ENCODE measurements at places on chromosomes 6 and 20. TPM values are rescaled to one million over a fixed set of nuclear protein-coding genes. Genes with fewer than 3 reads are reported as not detected.

GRCh38 chr6:43800746-43801494 lies 30.9 kb downstream of the VEGFA start:
- no peaks in the 10 kb centered on the region for H3K36me3 ChIP-seq
- peaks cover 4% of the 10 kb centered on the region for H3K27me3 ChIP-seq
- H3K27ac ChIP-seq, result no peak overlapping the region
- no peak overlapping the region for H3K4me3 ChIP-seq
- peaks cover 6% of the 10 kb centered on the region for H3K4me1 ChIP-seq

GRCh38 chr20:5260889-5261288 lies 55.9 kb downstream of the PROKR2 start:
- no peaks in the 10 kb centered on the region for H3K4me1 ChIP-seq
- no peaks in the 10 kb centered on the region for H3K36me3 ChIP-seq
- no peak overlapping the region for H3K27ac ChIP-seq
- no peak for DNase-seq
- peaks cover 20% of the 10 kb centered on the region for H3K27me3 ChIP-seq
- no peak overlapping the region for H3K4me3 ChIP-seq

GRCh38 chr6:111468329-111469012 lies 14.5 kb downstream of the REV3L start:
- no peaks in the 10 kb centered on the region for H3K27me3 ChIP-seq
- no peaks in the 10 kb centered on the region for H3K36me3 ChIP-seq
- no peak overlapping the region for H3K4me3 ChIP-seq
- H3K4me1 ChIP-seq, result peaks cover 61% of the 10 kb centered on the region
- peak overlapping the region; percentile 80 for H3K27ac ChIP-seq

- H3K36me3 ChIP-seq, result no peaks in the 10 kb centered on the region
- DNase-seq, result no peak
- no peak overlapping the region for H3K4me3 ChIP-seq
- H3K27me3 ChIP-seq, result peaks cover 8% of the 10 kb centered on the region
- H3K27ac ChIP-seq, result no peak overlapping the region
Observed at GRCh38 chr6:53133961-53134360, 14.7 kb downstream of the GCM1 start.

DNA sequence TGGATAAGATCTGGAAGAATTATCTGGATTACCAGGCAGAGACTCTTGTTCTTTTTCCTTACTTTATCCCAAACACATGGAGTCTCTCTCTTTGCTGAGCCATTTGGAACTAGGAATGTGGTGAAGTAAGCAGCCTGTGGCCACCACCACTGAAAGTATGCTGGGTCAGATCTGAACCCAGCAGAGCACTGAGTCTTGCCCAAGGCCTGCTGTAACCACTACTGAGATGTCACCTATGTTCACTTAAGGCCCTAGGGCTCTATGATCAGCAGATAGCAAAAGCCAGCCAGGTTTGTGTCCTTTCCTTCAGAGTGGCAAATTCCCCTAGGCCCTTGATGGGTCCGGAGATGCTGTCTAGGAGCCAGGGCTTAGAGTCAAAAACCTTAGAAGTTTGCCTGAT lies 103.3 kb upstream of the PLN start:
- no peak for DNase-seq
- H3K36me3 ChIP-seq, result peaks cover 44% of the 10 kb centered on the region
- H3K4me1 ChIP-seq, result no peaks in the 10 kb centered on the region
- H3K4me3 ChIP-seq, result no peak overlapping the region
- no peaks in the 10 kb centered on the region for H3K27me3 ChIP-seq

The MAP7 gene
- 0.77 TPM for total RNA-seq

DNA sequence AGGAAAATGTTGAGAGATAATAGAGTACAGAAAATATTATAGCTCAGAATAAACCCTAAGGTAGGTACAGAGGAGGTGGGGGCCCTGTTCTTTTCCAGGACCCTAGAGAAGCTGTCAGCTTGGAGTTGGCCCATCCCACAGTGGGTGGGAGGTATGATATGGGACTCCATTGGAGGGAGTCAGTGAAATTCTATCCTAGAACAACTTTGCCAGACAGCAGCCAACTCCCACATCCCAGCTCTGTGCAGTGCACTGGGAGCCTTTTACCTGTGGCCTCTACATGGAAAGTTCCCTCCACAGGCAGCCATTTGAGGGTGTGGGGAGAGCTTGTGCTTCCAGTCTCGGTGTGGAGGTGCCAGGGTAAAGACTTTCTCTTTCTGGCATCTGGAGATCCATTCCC lies 36.8 kb upstream of the CLIC5 start:
- no peak overlapping the region for H3K4me3 ChIP-seq
- peaks cover 18% of the 10 kb centered on the region for H3K4me1 ChIP-seq
- no peaks in the 10 kb centered on the region for H3K27me3 ChIP-seq

DNA sequence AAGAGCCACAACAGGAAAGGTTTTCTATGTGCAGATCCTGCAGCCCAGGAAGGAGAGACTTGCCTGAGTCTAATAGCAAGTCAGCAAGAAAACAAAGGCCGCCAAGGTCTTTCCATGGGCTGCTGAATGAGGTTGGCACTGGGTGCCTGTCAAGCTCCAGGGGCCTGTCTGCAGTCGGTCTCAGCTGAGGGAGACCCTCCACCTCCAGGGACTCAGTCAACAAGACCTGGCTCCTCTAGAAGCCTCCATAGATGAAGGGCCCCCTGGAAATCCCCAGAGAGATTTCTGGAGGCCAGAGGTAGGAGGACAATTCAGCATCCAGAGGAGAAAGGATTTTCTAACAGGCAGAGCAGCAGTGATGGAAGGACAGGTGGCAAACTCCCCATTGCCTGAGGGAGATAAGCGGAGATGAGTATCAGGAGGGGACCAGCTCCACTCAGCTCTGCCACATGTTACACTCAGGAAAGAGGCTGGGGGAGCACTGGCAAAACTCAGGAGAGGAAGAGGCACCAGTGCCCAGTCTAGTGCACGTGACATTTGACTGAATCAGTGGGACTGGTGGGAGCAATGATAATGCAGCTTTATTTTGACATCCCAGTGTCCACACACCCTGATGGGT lies 33.5 kb upstream of the FKBP1A start:
- no peak overlapping the region for H3K27ac ChIP-seq
- peaks cover 3% of the 10 kb centered on the region for H3K4me1 ChIP-seq
- no peaks in the 10 kb centered on the region for H3K36me3 ChIP-seq
- DNase-seq, result no peak
- no peaks in the 10 kb centered on the region for H3K27me3 ChIP-seq
- H3K4me3 ChIP-seq, result no peak overlapping the region

The PIM1 gene
- 11.3 TPM for total RNA-seq

GRCh38 chr20:36497856-36498255 lies 43.5 kb upstream of the MYL9 start:
- no peak for DNase-seq
- H3K4me3 ChIP-seq, result no peak overlapping the region
- H3K27me3 ChIP-seq, result no peaks in the 10 kb centered on the region
- H3K4me1 ChIP-seq, result peaks cover 48% of the 10 kb centered on the region
- H3K27ac ChIP-seq, result peak overlapping the region; percentile 61

DNA sequence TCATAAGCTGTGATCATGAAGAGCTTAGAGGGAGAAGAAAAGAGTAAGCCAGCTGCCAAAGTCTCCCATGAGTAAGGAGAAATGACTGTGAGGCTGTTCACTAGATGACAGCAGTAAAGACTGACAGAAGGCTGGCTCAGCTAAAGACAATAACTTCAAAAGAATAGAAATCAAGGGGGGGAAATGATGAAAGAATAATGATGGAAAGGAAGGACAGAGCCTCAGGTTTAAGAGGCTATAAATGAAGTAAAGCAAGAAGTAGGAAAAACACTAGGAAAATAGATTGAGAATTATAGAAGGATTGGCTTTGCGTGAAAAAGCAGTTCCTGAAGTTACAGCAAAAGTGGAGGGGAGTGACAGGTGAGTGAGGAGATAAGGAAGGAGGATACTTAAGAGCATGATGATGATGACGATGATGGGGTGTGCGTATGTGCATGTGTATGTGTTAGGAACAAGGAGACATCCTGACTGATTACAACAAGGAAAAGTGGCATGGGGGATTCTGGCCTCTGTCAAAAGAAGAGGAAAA lies 48.2 kb downstream of the HBS1L start:
- H3K4me3 ChIP-seq, result no peak overlapping the region
- no peak for DNase-seq
- H3K4me1 ChIP-seq, result no peaks in the 10 kb centered on the region
- no peak overlapping the region for H3K27ac ChIP-seq
- H3K27me3 ChIP-seq, result no peaks in the 10 kb centered on the region

DNA sequence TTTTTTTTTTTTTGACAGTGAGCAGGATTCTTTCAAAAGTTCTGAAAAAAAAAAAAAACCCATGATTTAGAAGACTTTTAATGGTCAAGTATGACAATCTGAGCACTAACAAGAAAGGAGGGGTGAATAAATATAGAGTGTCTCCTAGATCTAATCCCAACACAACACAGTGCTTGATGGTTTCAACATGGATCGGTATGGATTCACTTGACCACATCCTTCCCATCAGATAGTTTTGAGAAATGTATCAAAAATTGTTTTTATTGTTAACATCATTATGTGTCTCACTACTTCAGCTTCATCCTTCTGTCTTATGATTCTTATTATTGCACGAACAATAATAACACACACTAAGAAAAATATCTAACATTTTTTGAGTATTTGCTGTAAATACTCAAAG lies 21.0 kb downstream of the KIF13A start:
- H3K4me3 ChIP-seq, result no peak overlapping the region
- DNase-seq, result no peak
- H3K27me3 ChIP-seq, result no peaks in the 10 kb centered on the region
- H3K36me3 ChIP-seq, result no peaks in the 10 kb centered on the region

GRCh38 chr20:62828511-62829230 lies 11.8 kb downstream of the COL9A3 start:
- no peak overlapping the region for H3K27ac ChIP-seq
- H3K27me3 ChIP-seq, result no peaks in the 10 kb centered on the region
- H3K4me1 ChIP-seq, result peaks cover 24% of the 10 kb centered on the region

- H3K36me3 ChIP-seq, result no peaks in the 10 kb centered on the region
- no peak overlapping the region for H3K27ac ChIP-seq
- H3K4me1 ChIP-seq, result no peaks in the 10 kb centered on the region
Observed at GRCh38 chr6:8844968-8845367, 409.6 kb upstream of the SLC35B3 start.

DNA sequence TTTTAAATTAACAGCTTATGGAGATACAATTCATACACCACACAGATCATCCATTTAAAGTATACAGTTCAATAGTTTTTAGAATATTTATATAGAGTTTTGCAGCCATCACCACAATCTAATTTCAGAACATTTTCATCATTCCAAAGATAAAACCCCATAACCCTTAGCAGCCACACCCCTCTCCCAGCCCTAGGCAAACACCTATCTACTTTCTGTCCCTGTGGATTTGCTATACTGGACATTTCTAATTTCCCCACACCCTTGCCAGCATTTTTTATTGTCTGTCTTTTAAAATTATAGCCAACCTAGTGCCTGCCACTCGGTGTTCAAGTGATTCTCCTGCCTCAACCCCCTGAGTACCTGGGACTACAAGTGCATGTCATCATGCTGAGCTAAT lies 23.0 kb upstream of the AKAP7 start:
- H3K4me3 ChIP-seq, result no peak overlapping the region
- DNase-seq, result no peak
- peaks cover 14% of the 10 kb centered on the region for H3K4me1 ChIP-seq
- no peak overlapping the region for H3K27ac ChIP-seq
- H3K27me3 ChIP-seq, result no peaks in the 10 kb centered on the region
- H3K36me3 ChIP-seq, result no peaks in the 10 kb centered on the region

- H3K36me3 ChIP-seq, result peaks cover 16% of the 10 kb centered on the region
- DNase-seq, result no peak
- H3K4me3 ChIP-seq, result peak overlapping the region; percentile 41
- H3K4me1 ChIP-seq, result peaks cover 77% of the 10 kb centered on the region
- H3K27ac ChIP-seq, result peak overlapping the region; percentile 54
Observed at GRCh38 chr6:7546896-7547295, 5.4 kb downstream of the DSP start.

DNA sequence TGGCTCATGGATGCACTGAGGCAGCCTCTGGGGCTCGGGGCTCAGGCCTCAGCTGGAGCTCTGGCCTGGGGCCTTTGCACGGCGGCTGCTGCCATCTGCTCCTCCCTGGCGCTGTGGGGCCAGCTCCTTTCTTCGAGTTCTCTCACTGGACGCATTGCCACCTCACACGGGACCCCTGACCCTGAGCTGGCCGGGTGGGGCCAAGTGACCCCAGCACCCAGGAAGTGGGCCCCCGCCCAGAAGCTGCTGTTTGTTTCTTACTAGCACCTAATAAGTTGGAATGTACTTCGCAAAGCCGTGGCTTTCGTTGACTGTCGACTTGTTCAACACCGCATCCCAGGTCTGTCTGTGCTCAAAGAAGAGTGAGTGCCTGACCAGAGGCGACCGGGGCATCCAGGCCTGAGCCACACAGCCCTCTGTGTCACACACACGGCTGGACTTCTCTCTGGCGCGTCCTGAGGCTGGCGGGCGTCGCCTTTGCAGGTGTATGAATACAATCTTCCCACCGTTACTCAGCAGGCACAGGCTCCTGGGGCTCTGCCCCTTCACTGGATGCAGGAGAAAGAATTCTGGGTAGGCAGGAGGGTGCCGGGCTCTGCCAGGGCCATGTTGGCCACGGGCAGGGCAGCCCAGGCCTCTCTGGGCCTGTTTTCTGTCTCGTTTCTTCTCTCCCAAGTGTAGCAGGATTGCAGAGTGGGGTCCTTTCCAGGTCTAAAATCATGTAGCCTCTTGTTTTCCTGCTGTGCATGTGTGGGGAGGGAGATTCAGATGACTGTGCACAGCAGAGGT lies 112.9 kb downstream of the DLL1 start:
- H3K36me3 ChIP-seq, result no peaks in the 10 kb centered on the region
- H3K27me3 ChIP-seq, result peaks cover 33% of the 10 kb centered on the region

GRCh38 chr6:4256969-4257368 lies 121.6 kb upstream of the ECI2 start:
- H3K4me3 ChIP-seq, result no peak overlapping the region
- no peaks in the 10 kb centered on the region for H3K27me3 ChIP-seq

- peaks cover 14% of the 10 kb centered on the region for H3K27me3 ChIP-seq
- no peak overlapping the region for H3K27ac ChIP-seq
- no peak overlapping the region for H3K4me3 ChIP-seq
- no peak for DNase-seq
- peaks cover 4% of the 10 kb centered on the region for H3K4me1 ChIP-seq
Observed at GRCh38 chr20:40435146-40435895, 253.7 kb downstream of the MAFB start.

- H3K4me3 ChIP-seq, result no peak overlapping the region
- no peak for DNase-seq
- peaks cover 41% of the 10 kb centered on the region for H3K4me1 ChIP-seq
- H3K27ac ChIP-seq, result no peak overlapping the region
- no peaks in the 10 kb centered on the region for H3K27me3 ChIP-seq
Observed at GRCh38 chr20:48129345-48129942, 344.2 kb upstream of the SULF2 start.

DNA sequence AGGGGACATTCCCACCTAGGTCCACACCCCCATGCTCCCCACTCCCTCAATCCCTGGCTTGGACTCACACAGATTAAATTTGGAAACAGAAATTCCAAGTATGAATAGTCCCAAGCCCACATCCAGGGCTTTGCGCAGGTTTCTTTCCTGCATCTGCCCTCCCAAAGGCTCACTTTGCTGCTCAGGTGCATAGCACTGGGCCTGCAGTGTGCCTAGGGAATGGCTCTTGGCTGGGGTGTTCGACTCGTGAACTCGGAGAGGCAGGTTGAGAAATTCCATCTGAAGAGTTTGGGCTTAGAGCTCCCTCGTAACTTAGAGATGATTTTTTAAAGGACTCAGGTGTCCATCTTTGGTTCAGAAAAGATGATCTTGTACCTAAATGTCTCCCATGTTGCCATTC lies 14.8 kb upstream of the SF3B5 start:
- H3K4me3 ChIP-seq, result no peak overlapping the region
- no peaks in the 10 kb centered on the region for H3K4me1 ChIP-seq
- H3K36me3 ChIP-seq, result no peaks in the 10 kb centered on the region
- H3K27me3 ChIP-seq, result peaks cover 3% of the 10 kb centered on the region
- H3K27ac ChIP-seq, result no peak overlapping the region
- no peak for DNase-seq

The EYA2 gene
- 0.32 TPM for total RNA-seq

The HBS1L gene
- total RNA-seq, result 69.3 TPM

The ACOT8 gene
- 14.2 TPM for total RNA-seq

Measured in chondrocyte (in vitro differentiated cells).